ENCODE measurements at places on chromosomes 16 and 17. TPM values are rescaled to one million over a fixed set of nuclear protein-coding genes. Genes with fewer than 3 reads are reported as not detected.

The DHRS7C gene
- total RNA-seq: not detected

The TBC1D3H gene
- not detected for total RNA-seq

The FOXF1 gene
- not detected for total RNA-seq

The GJC1 gene
- 1.9 TPM for total RNA-seq

The NOTUM gene
- total RNA-seq: 0.22 TPM

GRCh38 chr16:71343078-71343477 is 15.4 kb upstream of the CALB2 start:
- DNase-seq: no peak

GRCh38 chr17:69064476-69064875 is 3.7 kb upstream of the ABCA9 start:
- DNase-seq: no peak

GRCh38 chr16:400061-400591 is 1.6 kb upstream of the DECR2 start:
- no peak for DNase-seq

DNA sequence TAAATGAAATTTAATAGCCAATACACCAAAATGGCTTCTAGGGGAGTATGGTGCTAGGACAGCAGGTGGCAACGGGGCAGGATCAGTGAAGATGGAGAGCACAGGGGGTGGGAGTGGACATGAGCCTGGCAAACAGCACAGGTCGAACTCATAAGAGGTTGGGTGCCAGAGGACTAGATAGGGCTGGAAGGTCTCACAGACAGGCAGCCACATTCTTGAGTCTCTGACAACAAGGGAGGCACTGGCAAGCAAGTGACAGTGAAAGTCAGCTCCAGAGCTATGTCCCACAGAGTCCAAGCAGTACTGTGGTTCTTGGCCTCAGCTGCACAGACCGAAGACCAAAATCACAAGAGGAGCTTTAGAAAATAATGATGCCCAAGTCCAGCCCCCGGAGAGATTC is 61.2 kb downstream of the USP31 start:
- no peak for DNase-seq

DNA sequence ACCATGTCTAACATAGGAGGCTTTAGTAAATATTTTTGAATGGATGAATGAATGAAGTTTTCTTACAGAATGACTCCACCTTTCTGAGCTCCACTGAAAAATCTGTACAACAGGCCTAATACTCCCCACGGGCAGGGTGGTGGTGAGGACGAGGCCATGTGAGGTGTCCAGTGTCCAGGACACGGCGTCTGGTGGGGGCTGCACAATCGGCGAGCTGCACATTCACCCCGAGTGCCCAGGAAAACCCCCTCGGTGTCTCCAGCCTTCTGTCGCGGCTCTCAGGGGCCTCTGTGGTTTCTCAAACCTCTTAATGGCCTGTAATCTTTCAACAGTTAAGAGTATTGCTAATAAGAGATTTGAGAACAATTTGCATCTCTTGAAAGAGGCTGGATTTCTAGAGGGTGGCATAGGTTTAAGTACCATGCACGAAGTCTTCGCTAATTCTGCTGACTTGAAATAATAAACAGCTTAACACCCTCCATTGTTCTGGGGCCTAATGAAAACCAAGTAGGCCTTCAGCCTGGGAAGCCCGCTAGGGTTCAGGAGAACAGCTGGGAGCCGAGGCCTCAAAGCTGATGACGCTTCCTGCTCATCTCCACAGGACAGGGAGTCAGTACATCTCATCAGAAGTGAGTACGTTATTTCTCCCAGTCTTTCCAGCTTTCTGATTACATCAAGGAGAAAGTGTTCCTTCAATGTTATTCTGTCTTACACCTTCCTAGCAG is 304.6 kb upstream of the FOXF1 start:
- no peak for DNase-seq

- DNase-seq: no peak
Observed at GRCh38 chr17:45441526-45442310, 9.0 kb upstream of the ARHGAP27 start.

- DNase-seq: no peak
Observed at GRCh38 chr17:29007860-29008455, 2.1 kb upstream of the SEZ6 start.

DNA sequence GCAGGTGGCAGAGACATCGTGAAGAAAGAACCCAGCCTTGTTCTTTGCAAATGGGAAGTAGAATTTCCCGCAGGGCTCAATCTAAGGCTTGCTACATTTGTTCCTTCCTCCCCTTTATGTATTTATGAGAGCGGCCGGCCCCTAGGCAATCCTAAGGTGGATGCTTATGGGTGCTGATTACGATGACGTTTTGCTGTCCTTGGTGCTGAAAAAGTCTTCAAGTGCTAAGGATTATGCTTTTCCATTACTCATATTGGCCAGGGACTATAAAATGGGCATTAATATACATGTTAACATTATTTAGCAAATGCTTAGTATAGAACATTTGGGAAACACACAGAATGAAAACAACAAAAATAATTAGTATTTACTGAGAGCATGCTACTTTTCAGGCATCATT is 313.3 kb upstream of the XYLT1 start:
- no peak for DNase-seq

DNA sequence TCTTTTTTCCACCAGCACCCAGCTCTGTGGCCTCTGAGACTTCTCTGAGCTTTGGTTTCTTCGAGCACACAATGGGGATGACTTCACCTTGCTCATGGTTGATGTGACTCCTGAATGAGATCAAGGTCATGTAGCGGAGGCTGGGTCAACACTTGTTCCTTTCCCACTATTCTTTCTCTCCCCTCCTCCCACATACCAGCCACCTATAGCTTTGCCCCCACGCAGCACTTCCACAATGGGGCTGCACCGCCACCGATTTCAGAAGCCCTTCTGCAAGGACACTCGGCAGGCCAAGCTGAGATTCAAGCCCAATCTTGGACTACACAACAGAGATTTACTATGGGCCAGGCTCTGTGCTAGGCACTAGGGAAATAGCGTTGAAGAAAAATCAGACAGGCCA is 14.4 kb downstream of the TRIM25 start:
- no peak for DNase-seq

DNA sequence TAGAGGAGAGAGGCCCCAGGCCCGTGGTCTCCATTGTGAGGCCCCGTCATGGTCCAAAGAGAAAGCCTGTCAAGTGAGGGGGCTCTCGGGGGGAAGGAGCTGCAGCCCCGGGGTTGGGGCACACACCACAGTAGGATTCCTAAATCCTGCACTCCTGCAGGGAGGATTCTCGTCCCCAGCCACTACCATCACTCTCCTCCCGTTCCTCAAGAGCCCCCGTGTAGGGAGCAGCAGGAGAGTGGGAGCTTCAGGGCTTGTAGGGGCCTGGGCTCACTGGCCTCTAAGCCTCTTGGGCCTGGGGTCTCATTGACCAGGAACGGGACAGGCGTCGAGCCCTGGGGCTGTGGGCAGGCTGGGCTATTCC is 821 bp downstream of the C16orf86 start:
- DNase-seq: no peak

DNA sequence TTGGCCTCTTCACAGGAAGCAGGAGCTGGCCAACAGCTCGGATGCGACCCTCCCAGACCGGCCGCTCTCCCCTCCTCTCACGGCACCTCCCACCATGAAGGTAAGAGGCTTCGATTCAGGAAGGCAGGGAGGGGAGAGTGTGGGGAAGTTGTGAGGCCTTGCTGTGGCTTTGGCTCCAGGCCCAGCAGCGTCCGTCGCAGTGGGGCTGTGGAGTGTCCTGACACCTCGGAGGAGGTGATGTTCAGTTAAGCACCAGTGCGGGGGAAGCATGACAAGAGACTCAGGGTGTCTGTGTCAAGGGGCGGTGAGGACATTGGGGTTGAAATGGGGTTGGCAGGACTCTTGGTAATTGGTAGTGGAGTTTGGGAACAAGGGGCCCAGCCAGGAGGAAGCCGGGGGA is 109.0 kb downstream of the RAP1GAP2 start:
- DNase-seq: no peak

DNA sequence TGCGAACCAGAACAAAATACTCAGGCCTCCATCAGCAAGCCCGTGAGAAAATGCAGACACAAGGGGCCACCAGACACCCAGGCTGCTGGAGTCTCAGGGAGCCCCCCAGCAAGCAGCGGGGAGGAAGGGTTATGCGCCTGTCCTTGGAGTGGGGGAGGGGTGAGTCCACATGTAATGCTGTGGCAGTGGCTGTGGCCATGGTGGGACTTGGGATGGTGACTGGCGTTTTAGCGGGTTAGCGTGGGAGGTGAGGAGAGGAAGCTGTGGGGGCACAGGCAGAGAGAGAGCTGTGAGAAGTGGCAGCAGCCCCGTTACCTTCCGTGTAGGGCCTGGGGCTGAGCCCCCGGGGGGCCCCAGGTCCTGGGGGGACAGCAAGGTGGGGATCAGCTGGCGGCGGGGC is 58.3 kb downstream of the SRCIN1 start:
- no peak for DNase-seq

DNA sequence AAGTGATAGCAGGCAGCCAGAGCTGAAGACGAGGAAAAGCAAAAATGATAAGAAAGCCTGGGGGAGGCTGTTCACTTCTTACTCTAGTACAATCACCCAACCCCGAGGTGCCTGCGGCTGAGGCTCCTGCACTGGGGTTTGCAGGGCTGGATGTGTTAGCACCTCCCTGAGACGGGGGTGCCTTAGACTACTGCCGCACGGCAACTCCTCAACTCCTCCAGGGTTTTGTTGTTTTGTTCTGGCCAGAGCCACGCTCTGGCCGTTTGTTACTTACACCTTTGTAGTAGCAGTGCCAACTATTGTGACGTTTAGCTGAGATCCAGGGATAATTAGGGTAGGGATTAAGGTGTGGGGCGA is 51.5 kb downstream of the LDHD start:
- peak; percentile 42 for DNase-seq

- no peak for DNase-seq
Observed at GRCh38 chr17:16438173-16438556, 22.8 kb downstream of the TRPV2 start.

- DNase-seq: no peak
Observed at GRCh38 chr16:28915181-28915580, 9.9 kb downstream of the RABEP2 start.

- no peak for DNase-seq
Observed at GRCh38 chr17:35709874-35710273, 21.6 kb upstream of the RASL10B start.

Measured in activated CD4-positive, alpha-beta memory T cell treated with anti-CD3 and anti-CD28 coated beads for 36 hours (primary cell).